ENCODE measurements at places on chromosomes 4 and X.

DNA sequence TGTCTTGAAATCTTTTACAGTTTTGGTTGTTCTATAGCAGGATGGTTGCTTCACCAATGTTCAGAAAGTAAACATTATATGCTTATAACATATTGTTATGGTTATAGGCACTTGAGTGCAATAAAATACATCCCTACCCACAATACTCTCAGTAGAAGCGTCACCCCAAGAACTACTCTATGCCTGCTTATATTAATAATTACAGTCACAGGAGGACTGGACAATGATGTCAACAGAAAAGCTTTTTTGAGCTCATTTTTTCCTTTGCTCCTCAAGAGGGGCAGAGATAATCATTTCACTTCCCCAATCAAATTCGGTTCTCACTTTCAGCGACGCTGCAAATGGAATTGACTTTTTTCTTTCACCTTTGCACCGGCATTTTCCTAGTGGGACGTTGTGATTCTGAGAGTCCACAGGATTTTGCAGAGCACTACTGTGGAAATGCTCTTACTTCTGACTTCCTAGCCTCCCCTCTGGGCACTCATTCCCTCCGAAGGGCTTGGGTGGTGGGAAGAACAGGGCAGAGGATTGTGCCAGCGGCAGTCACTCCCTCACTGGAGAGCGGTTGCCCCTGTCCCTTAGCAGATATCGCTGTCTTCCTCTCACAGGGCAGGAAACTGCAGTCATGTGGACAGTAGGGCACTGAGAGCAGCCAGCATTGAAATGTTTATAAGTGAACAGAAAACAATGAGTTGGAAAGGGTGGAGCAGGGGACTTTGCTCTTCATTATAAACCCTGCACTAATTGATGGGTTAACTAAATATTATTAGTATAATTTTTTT lies 24.9 kb upstream of the SGMS2 start:
- no peak for DNase-seq

DNA sequence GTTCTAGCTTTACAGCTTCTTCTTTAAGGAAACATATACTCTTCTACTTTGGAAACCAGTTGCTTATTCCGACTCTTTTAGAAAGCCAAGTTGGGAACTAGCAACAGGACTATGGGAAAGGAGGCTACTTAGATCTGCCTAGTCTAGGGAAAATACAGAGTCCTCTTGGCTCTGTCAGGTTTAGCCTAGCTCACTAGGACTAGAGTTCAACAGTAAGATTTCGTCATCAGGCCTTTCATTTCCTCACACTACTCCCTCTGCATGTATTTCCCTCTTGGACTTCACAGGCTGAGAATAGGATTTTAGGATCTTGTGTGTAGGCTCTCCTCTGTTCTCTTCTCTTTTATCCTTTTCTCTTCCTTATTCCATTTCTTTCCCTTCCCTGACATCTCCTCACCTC lies 409.8 kb downstream of the AR start:
- DNase-seq, result no peak

GRCh38 chr4:177237291-177237690 lies 72.4 kb upstream of the NEIL3 start:
- no peak for DNase-seq

GRCh38 chrX:39816871-39817731 lies 280.7 kb downstream of the BCOR start:
- DNase-seq, result no peak

- no peak for DNase-seq
These were observed 15.6 kb downstream of the PDZD4 start for GRCh38 chrX:153814591-153815315.

- no peak for DNase-seq
These were observed 114.9 kb upstream of the GPRIN3 start for GRCh38 chr4:89422441-89422990.

DNA sequence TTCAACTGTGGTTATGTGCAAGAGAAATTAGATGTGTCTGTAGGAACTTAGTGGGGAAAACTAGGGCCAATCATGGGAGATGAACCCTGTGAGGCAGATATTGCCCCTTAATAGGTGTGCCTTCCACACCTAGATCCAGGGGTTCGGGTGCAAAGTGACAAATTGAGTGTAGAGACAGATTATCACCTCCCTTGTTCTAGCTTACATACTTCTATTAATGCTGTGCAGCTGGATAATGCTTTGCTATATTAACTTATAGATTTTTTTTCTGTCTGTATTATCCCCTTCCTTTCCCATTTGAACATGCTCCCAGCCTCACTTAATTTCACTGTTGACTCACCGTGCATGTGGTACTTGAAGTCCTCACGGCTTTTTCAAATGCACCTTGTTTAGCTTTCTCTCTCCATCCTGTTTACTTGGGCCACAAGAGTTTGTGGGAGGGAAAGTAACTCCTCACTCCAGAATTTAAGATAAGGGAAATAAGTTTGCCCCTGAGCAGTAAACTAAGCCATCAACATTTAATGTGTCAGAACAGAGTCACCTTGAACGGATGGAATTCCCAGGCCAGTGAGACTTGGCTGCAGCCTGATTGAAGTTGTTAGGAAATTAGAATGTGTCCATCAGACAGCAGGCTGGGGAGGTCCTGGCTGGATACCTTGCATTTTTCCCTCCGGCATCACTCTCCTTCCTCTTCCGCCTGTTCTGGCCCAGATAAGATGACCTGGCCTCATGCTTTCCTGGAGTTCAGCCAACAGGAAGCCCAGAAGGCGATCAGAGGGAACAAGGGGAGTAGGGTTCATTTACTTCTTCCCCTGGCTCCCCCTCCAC lies 478.4 kb downstream of the BCOR start:
- DNase-seq, result no peak

GRCh38 chr4:15402974-15403373 lies 24.9 kb upstream of the C1QTNF7 start:
- DNase-seq, result no peak

GRCh38 chr4:55466001-55466400 lies 70.2 kb downstream of the TMEM165 start:
- DNase-seq, result no peak

DNA sequence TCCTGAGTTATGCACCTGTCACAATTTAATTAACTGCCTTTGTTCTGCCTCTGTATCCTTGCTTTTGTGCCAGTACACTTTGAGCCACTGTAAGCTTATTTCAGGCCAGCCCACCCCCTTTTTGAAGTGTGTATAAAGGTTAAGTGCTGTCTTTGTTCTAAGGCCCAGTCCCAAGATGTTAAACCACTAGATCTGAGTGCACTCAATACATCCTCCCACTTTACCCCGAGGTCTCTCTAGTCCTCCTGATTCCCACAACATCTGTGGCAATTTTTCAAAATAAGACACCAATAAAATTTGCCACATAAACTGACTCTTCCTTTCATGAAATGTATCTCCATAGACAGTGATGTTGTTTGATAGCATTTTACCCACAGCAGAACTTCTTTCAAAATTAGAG lies 124.1 kb upstream of the SPIN4 start:
- no peak for DNase-seq

- no peak for DNase-seq
These were observed 129.2 kb downstream of the FHDC1 start for GRCh38 chr4:153065276-153065675.

DNA sequence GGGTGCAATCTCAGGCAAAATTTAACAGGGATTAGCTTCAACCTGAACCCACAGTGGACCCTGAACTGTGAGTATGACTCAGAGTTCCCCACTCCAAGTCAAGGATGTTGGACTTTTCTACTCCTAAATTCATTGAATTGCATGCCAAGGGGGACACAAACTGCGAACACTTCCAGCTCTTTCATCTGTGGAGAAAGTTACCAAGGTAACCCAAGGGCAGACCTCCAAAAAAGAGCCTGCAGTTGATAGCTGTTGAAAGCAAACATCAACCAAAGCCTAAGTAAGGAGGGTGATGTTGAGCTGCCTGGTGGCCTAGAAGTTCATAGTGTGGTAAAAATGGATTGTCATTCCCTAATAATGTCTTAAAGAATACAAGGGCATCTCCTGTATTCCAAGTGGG lies 1242.9 kb downstream of the C4orf33 start:
- DNase-seq, result no peak

DNA sequence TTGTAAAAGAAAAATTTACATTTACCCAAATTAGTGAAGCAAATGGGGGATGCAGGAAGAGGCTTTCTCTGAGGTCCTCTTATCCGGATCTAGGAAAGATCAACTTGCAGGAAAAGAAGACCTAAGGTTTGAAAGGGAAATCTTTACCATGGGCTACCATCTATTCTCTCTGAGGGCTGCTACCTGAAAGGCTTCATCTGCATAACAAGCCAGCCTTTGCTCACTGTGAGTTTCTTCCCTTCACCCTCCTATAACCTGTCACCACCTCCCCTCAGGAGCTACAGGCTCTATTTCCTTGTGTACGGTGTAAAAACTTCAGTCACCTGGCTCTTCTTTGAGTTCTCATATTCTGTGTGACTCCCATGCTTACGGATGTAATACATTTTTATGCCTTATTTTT lies 118.6 kb upstream of the BEND4 start:
- no peak for DNase-seq

GRCh38 chrX:30302956-30303355 lies 6.2 kb downstream of the NR0B1 start:
- peak; percentile 22 for DNase-seq

GRCh38 chr4:145816091-145816490 lies 122.5 kb downstream of the ZNF827 start:
- no peak for DNase-seq

- no peak for DNase-seq
These were observed 61.5 kb upstream of the MMAA start for GRCh38 chr4:145557720-145558119.

- DNase-seq, result no peak
These were observed 42.5 kb downstream of the TMEM164 start for GRCh38 chrX:110045421-110045820.

- no peak for DNase-seq
These were observed 322.1 kb downstream of the CBLL2 start for GRCh38 chrX:22594766-22595165.

DNA sequence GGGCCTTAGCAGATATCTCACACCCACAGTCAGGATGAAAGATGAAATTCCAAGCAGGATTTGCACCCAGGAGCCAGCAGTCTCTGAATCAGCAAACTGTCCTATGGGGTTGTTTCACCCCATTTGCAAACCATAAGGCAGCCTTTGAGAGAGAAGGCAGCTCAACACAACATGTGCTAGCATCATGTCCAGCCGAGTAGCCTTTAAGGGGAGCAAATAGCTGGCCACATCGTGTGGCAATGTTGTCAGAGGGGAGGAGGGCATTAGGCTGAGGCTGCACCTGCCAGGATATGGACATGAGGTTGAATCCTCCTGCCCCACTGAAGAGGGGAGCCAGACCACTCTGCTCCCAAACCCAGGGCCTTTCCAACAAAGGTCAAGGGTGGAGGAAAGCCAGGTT lies 20.6 kb upstream of the PJA1 start:
- DNase-seq, result no peak

GRCh38 chrX:42955349-42955748 lies 177.4 kb upstream of the PPP1R2C start:
- no peak for DNase-seq

GRCh38 chrX:76428243-76429130 lies 977 bp downstream of the MAGEE1 start:
- DNase-seq, result no peak

GRCh38 chrX:152930516-152930915 lies 32.6 kb downstream of the ZNF185 start:
- no peak for DNase-seq

DNA sequence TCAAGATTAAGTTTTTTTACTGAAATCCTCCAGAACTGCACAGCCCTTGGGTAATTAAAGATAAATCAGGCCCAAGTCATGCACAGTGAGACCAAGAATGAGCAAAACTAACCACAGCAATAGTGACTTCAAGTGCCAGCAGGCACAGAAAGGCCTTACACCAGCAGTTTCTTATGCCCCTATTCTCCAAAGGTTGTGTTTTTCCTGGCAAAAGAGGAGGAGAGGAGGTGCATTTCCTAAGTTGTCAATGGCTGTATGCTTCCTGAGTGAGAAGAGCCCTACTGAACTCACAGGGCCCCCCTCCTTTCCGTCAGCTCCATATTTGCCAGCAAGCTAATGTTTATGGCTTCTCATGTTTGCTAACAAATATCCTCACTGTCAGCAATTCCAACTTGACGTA lies 418.7 kb upstream of the INTU start:
- DNase-seq, result no peak

GRCh38 chr4:86398187-86398586 lies 38.3 kb upstream of the MAPK10 start:
- no peak for DNase-seq

DNA sequence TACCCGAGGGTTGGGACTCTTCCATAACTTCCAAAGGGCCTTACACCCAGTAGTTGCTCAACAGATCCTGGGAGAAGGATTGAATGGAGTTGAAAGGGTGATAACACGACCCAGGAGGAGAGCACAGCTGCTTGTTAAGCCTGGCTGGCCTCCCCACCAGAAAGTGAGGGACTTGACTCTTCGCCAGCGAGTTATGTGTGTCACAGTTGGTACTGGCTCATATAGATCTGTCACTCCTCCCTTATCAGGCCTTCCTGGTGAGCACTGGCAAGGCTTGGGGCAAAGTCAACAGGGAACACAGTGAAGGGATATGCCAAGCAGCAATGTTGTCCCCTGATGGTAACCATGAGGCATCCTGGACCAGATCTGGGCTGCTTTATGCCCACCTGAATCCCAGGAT lies 35.8 kb downstream of the APLN start:
- DNase-seq, result peak; percentile 22

DNA sequence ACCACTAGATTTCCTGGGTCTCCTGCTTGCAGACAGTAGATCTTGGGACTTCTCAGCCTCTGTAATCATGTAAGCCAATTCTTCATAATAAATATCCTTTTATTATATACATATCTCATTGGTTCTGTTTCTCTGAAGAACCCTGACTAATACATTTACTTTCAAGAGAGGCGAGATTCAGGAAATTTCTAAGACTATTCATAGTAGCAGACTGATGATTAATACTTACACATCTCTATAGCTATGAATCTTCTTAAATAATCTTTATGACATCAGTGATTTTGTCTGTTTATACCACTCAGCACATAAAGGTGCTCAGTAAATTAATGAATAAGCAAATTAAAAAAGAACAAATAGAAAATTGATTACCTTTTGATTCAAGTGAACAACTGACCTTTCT lies 682.3 kb upstream of the GRID2 start:
- DNase-seq, result no peak

GRCh38 chr4:51831133-51831532 lies 11.8 kb upstream of the DCUN1D4 start:
- DNase-seq, result peak; percentile 21

- no peak for DNase-seq
These were observed 714.4 kb downstream of the GLUD2 start for GRCh38 chrX:121761845-121762244.

GRCh38 chr4:1683261-1683735 lies 815 bp downstream of the FAM53A start:
- peak; percentile 72 for DNase-seq

DNA sequence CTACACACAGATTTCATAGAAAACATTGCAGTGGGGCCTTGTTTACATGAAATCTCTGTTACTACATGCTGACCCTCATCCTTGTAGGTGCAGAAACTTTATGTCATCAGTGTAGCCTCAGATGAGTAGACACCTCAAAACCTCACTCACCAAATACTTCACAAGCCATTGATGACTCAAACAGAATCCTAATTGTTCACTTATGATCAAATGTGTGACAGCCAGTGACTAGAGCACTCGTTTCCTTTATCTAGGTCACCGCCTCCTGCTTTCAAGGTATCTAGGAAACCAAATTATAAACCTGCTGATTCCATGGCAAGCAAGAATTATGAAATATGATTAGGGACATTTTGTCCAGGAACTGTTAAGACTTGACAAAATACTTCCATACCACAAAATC lies 255.8 kb upstream of the GPRIN3 start:
- no peak for DNase-seq
